EL (cell line): ENCODE measurements at places on chromosomes 3 and 15.
A peak's percentile ranks its signal among the peaks of the same experiment; 100 is the strongest.

DNA sequence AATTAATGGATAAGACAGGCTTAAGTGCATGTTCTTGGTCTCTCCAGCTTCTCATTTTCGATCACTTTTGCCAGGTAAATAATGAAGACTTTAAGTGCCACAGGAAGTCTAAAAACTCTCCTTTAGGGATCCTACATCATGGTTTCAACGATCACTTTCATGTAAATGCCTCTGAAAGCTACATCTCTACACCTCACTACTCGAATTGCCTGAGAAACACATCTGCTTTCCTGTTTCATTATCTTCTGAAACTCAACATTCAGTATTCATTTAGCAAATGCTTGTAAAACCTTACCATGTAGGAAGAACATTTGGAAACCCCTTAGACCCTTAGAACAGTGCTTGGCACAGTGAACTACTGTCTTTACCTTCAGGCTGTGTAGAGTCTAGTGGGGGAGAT is 16.2 kb downstream of the THAP10 start:
- no peak for DNase-seq

GRCh38 chr3:110815008-110815583 is 256.5 kb upstream of the NECTIN3 start:
- DNase-seq = peak; percentile 88

DNA sequence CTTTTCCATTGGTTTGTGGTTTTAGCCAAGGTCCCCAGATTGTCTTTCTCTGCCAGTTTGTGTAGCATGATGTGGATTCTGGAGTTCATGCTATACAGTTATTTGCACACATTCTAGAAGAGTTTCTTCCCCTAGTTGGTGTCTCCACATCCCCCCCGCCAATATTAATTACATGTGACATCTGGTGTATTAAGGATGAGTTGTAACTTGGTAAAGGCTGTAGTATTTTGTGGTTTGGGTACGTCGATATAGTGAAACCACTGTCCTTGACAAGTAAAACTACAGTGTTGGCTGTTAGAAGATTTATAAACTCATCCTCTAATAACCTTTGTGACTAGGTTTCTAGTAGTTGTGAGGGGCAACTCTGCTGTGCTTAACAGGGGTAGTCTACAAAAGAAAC is 23.7 kb upstream of the P4HTM start:
- DNase-seq = no peak

- DNase-seq = peak; percentile 63
These were observed 40.2 kb downstream of the SUMF1 start for GRCh38 chr3:4426782-4427344.

DNA sequence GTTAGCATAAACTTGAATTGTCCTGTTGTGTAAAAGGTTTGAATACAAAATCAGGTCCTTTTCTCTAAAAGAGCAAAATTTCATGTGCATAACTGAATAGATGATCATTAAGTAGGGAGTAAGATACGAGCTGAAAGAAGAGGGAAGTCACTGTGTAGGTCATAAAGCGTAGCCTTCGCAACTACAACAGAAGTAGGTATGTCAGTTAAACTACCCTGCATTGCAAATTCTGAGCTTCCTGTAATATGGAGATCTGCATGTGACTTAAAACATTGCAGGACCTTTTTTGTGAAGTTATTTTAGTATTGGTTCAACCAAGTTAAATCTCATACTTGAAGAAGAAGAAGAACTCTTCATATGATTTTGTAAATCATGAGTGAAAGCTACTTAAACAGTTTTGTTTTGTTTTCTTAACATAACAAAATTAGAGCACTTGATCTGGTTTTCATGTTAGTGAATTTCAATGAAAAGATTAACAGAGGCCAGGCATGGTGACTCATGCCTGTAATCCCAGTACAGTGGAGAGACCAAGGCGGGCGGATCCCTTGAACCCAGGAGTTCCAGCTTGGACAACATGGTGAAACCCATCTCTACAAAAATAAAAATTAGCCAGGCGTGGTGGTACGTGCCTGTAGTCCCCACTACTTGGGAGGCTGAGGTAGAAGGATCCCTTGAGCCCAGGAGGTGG is 26.4 kb downstream of the ARMC8 start:
- DNase-seq = peak; percentile 5

DNA sequence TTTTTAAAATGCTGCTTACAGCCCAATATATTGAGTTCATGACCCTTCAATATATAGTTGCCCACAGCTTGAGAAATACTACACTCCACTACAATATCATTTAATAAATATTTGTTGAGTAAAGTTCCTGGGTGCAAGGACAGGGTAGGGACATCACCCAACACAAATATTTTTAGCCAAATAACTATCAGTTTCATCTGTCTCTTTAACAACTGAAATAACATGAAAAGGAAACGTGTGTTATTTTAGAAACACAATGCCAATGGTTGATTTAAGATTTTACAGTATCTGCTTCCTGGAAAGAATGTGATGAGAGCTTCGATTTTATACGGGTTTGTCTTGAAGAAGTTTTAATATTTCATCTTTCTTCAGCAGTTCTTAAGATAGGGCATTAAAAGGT is 67.7 kb upstream of the CDV3 start:
- no peak for DNase-seq

DNA sequence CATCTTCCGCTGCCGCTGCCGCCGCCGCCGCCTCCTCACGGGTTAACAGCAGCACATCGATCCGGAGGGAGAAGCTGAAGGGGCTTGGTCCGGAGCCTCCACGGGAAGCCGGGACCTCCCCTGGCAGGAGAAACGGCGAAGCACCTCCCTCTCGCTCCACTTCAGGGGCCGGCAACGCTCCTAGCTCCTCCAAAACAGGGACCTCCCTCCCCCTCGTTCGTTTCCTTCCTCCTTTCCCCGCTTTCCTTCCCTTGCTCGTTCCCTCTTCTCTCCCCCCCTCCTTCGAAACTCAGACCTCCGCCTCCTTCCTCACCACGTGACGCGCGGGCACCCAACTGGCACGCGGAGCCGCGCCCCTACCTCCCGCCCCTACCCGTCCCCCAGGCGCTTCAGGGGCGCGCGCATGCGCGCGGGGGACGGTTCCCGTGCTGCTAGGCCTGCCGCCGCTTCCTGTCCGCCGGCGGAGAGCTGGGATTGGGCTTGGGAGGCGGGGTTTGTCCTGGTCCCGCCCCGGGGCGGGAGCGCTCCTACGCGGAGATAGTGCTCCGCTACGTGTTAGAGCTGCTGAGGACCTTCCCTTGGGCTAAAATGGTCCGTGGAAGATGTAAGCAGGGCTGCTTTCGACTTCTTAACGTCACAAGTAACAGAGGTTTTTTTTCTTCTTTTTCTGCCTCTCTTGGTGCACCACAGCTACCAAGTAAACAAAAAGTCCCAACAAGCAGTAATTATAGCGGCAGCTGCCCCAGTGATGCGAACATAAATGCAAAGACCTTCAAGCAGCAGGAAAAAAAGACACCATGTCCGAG is at the start of gene ADAM10:
TSS of gene ADAM10 (minus strand) at position 176 of the 806 bp plus-strand sequence. CDS start at position 3, 173 bp downstream.
- DNase-seq = peak; percentile 99

DNA sequence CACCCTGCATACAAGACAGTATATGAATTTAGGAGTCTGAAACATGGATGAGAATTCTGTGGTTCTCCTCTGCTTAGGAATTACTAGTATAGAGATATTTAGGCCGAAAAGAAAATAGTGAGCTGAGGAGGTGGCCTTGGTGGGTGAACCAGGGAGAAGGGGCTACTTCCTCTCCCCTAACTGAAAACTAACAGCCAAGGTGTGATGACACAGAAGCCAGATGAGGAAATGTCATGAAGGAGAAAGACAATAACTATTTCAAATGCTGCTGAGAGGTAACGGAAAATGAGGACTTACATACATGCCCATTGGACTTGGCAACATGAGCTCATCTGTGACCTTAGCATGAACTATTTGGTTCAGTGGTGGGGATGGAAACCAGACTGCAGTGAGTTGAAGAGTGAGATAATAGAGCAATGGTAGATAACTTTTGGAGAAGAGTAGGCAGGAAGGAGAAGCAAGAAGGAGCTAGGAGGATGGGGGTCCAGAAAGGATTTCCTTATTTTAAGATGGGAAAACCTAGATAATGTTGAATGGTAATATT is 114.4 kb upstream of the TSPAN3 start:
- no peak for DNase-seq

DNA sequence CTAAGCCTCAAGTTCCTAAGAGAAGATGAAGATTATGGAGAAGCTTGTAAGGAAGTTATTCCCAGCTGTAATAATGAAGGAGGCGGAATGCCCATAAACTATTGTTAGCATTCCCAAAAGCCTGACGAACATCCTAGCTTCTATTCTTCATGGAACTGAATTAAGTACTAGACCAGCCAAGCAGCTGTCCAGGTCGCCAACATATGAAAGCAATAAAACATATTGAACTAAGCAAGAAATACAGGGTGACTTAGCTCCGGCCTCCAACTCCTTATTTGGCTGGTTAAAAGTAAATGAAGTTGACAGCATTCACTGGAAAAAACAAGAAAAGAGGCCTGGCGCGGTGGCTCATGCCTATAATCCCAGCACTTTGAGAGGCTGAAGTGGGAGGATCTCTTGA is 174.0 kb upstream of the TPM1 start:
- no peak for DNase-seq

- peak; percentile 72 for DNase-seq
These were observed 22.6 kb downstream of the SLC51A start for GRCh38 chr3:196238612-196239560.

DNA sequence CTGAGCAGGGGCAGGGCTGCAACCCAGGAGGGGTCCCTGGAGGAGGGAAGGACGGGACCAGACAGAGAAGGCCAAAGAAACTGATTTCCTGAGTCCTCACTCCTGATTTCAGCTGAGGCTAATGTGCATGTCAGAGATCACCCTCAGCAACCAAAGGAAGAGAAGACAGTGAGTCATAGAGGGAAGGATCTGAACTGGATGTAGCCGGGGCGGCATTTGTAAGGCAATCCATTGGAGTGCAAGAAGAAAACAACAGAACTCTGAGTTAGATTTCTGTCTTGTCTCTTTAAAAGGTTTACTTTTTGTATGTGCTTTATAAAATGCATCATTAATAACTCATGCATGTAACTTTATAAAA is 105.3 kb upstream of the AGBL1 start:
- DNase-seq = no peak

GRCh38 chr15:73777741-73778140 is 24.6 kb upstream of the INSYN1 start:
- no peak for DNase-seq

DNA sequence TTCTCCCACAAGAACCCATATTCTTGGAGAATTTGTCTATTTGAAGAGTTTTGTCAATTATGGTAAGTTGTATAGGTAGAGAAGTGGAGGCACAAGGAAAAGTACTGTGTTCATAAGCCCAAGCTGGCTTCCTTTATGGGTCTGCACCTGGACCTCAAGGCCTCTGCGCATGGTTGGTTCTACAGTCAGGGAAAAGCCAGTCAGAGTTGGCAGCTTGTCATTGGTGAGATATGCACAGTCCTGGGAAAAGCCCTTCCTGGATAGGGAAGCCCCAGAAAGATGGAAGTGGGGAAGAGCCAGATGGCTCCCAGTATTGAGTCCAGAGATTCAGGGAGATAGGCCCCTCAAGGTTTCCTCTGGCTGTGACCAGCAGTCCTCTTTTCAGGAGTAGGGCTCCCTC is 15.8 kb downstream of the BOC start:
- no peak for DNase-seq

GRCh38 chr3:30263925-30264313 is 342.5 kb upstream of the TGFBR2 start:
- DNase-seq = no peak

- no peak for DNase-seq
These were observed 100.1 kb upstream of the LPP start for GRCh38 chr3:188053710-188054380.

DNA sequence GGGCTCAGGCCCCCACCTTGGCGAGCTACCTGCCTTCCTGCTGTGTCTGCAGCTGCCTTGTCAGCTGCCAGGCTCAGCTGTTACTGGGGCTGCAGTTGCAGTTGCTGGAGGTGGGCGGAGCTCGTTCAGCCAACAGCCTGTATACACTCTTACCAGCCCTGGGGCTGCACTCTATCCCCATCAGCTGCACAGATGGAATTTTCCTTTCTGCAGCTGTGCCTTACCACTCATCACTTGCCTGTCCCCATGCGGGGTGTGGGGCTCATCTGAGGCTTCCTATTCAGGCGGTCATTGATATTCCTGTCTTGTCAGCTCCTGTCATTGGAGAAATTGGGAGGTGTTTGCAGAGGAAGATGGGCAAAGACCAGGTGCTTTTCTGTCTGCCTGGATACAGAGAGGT is 9.1 kb upstream of the SYN2 start:
- DNase-seq = no peak

- no peak for DNase-seq
These were observed 87.5 kb downstream of the RORA start for GRCh38 chr15:61141497-61142125.

GRCh38 chr3:153503873-153504272 is 341.8 kb downstream of the RAP2B start:
- DNase-seq = no peak

DNA sequence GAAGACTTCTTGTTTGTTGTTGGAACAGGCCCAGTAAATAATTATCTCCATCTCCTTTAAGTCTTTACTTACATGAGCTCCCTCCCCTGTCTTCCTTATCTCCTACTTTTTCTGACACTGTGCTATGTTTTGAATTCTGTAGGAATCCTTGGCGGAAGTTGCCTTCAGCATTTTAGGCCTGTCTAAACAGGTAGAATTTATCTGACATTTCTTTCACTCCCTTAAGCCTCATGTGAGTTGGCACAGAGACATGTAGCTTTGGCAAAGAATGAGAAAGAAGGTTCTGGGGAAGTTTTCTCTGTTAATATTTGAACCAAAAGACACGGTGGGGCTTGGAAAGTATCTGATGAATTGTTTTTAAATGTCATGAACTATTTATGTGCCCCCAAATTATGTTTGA is 8.1 kb downstream of the MCTP2 start:
- no peak for DNase-seq

GRCh38 chr15:60479361-60480110 is 594 bp upstream of the ICE2 start:
- DNase-seq = no peak

- DNase-seq = no peak
These were observed 324.0 kb downstream of the DIPK2A start for GRCh38 chr3:144295613-144296012.

DNA sequence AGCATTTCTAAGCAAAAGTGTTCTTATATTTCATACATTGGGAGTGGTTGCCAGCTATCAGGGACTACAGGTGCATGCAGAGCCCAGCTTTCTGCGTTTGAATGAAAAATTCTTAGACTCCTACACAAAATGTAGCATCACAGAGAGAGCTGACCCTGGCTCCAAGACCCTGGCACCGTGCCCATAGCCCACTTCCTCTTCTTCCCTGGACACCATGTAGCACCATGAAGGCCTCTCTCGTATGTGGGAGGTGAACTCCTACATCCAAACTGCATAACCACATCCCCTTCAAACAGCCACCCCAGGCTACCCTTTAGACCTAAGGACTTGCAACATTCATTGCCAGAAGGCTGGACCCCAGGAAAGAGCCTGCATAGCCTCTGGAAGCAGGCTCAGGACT is 35.8 kb upstream of the ATOSA start:
- no peak for DNase-seq

GRCh38 chr15:50107591-50108408 is 11.2 kb downstream of the ATP8B4 start:
- DNase-seq = no peak

- DNase-seq = peak; percentile 36
These were observed 9.9 kb downstream of the KY start for GRCh38 chr3:134640872-134641470.
